ENCODE measurements at places on chromosomes 3 and 15.

GRCh38 chr3:165983284-165983683 is 146.1 kb upstream of the BCHE start:
- no peak for DNase-seq

- peak; percentile 38 for DNase-seq
These were observed 103.0 kb downstream of the P3H2 start for GRCh38 chr3:190017521-190018288.

GRCh38 chr3:112531358-112531781 is 30.4 kb downstream of the ATG3 start:
- DNase-seq: peak; percentile 54

DNA sequence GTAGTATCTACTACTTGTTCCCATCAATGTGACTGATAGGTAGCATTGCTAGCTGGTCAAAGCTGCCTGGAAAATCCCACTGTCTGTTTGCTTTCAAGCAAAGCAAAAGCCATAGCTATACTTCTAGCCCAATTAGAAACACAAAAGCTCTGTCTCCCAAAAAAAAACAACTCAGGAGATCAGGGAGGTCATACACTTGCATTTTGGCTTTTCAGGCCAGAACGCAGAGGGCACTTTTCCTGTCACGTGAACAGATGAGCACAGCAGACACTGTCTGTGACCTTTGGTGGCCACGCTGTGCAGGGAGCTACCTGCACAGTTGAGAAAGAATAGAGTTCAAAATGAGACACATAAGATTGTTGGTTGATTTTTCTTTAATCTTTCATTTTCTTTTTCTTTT is 441.7 kb upstream of the PDZRN3 start:
- DNase-seq: no peak

GRCh38 chr3:194736277-194736895 is 50.7 kb downstream of the FAM43A start:
- peak; percentile 81 for DNase-seq

- DNase-seq: no peak
These were observed 45.2 kb downstream of the KLHL25 start for GRCh38 chr15:85749261-85750151.

GRCh38 chr3:193788189-193788991 is 195.4 kb downstream of the OPA1 start:
- DNase-seq: peak; percentile 46

DNA sequence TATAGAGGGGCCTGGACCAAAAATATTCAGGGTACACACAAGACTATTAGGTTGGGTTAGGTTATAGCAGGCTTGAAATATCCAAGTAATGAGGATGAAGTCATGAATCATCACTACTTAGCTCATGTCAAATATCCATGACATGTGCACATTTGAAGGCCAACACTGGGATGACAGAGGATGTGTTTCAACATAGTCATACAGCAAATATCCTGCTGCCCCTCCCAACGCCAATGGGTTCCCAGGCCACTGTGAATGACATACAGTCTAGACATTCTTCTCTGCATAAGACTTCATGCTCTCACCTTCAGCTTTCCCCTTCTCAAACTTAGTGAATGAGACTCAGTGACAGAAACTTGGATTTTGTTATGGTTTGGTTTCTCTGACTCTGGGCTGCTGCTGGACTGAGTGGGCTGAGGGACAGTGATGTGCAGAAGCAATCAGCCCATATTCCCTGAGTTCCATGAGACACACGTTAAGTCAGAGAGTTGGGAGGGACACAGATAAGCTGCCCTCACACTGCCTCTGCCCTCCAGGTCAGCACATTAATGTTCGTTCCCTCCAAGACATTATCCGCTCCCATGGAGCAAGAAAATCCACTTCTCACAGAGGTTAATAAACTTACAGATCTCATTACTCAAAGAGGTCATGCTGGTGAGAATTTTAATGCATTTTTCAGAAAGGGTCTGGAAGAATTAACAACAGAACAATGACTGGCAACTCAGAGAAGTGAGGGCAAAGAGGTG is 15.4 kb downstream of the HOMER2 start:
- DNase-seq: peak; percentile 25

GRCh38 chr3:23994244-23994569 is 49.1 kb downstream of the NR1D2 start:
- DNase-seq: no peak

DNA sequence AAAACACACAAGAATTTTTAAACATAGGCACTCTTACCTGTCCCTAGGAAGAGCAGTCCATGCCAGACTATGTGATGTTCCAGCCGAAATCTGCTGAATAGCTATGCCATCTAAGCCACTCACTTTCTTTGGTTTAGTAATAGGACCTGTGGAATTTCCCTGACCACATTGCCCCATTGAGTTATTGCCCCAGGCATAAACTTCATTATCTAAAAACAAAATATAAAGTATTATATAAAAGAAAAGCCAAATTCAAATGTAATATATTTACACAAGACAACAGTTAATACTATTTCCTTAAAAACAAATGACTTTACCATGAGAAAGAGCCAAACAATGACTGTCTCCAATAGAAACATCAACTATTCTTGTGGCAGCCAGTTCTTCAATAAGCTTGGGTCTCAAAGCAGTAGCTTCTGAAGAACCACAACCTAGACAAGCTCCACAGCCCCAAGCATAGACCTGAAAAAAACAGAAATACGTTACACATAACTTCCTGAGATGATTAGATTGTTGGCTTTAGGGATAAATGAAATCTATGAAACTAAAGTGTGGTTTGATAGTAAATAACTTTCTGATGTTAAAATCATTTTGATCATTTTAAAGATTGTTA is 84.3 kb downstream of the HERC1 start:
- no peak for DNase-seq

GRCh38 chr3:46334741-46335478 is 19.0 kb upstream of the CCR2 start:
- DNase-seq: no peak

GRCh38 chr3:161462138-161462537 is 34.5 kb upstream of the OTOL1 start:
- DNase-seq: no peak

- no peak for DNase-seq
These were observed 32.7 kb upstream of the MCTP2 start for GRCh38 chr15:94198633-94199032.

GRCh38 chr15:35078221-35078915 is 6.7 kb downstream of the NANOGP8 start:
- DNase-seq: peak; percentile 59

- no peak for DNase-seq
These were observed 80.8 kb downstream of the KCNH8 start for GRCh38 chr3:19229086-19229485.

GRCh38 chr3:41717641-41718040 is 244.3 kb downstream of the ULK4 start:
- no peak for DNase-seq

GRCh38 chr3:148087601-148088371 is 609.9 kb upstream of the AGTR1 start:
- no peak for DNase-seq

DNA sequence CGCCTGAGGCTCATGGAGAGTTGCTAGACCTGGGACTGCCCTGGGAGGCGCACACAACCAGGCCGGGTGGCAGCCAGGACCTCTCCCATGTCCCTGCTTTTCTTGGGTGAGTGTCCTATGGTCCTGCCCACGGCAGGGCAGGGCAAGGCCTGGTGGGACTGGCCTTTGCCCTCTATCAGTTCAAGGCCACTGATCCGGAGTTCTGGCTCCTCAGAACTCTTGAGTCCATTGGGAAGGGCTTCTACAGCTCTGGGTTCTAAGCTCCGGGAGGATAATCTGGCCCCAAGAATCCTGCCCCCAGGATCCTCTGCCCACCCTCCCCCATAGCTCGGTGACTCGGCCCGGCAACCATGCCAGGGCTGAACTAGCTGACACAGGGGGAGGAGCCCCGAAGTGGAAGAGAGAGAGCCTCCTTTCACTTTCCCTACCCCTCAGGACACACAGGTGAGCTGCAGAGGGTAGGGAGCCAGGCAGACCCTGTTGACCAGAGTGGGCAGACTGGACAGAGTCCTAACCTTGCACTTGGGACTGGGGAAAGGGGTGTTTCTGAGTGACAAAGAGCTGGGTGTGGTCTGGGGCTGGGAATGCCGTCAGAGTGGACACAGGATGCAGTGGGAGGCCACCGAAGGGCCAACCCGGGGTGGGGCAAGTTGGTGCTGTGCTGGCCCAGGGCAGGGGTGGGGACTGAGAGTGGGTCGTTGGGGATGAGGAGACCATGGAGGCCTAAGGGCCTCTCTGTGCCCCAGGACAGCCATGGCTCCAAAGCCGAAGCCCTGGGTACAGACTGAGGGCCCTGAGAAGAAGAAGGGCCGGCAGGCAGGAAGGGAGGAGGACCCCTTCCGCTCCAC is 664 bp downstream of the PARP3 start:
- DNase-seq: peak; percentile 58

Data from suppressor macrophage (primary cell).